CD4-positive, alpha-beta T cell treated with Interleukin-12 subunit alpha and Interleukin-12 subunit beta, for 1 hour (primary cell): ENCODE measurements at places on chromosomes 11 and 22.

GRCh38 chr11:20109731-20110445 is 50.4 kb downstream of the DBX1 start:
- no peak for DNase-seq

DNA sequence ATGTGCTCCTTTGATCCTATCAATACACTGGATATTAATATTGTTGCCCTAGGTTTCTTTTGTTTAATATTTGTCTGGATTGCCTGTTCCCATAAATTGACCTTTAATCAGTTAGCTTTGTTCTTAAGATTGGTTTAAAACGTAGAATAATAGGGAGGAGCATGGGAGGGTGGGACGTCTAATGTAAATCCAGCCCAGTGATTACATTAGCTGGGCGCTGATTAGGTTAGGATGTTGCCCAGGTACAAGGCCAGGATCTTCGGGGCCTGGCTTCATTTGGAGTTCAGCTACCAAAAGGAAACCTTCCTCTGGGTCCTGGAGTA is at the start of gene SRSF8:
TSS of gene SRSF8 (plus strand) at position 204 of the 323 bp plus-strand sequence. CDS start 308 bp downstream, outside the sequence.
- no peak for DNase-seq

GRCh38 chr11:4991060-4991459 is 3.6 kb upstream of the OR51L1 start:
- no peak for DNase-seq

DNA sequence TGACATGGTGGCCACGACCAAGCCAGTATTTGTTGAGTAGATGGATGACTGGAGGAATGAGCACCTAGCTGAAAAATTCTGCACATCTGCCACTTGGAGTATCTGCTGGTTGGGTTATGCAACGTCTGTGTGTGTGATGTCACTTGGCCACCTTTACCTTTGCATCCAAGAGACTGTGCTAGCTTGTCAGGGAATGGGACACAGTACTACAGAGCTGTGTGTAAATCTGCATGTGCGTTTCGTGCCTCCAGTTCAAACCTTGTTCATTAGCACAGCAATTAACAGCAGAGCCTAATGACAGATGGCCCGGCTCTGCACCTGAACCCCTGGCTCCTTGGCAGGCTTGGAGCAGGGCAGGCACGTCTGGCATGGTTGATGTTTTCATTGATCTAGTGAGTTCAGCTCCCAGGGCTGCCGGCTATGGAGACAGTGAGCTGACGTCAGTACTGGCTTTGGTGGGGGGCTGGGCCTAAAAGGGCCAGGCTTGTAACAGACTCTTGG is 188.4 kb upstream of the NAV2 start:
- no peak for DNase-seq

GRCh38 chr22:17741866-17742526 is 32.3 kb downstream of the BID start:
- no peak for DNase-seq

DNA sequence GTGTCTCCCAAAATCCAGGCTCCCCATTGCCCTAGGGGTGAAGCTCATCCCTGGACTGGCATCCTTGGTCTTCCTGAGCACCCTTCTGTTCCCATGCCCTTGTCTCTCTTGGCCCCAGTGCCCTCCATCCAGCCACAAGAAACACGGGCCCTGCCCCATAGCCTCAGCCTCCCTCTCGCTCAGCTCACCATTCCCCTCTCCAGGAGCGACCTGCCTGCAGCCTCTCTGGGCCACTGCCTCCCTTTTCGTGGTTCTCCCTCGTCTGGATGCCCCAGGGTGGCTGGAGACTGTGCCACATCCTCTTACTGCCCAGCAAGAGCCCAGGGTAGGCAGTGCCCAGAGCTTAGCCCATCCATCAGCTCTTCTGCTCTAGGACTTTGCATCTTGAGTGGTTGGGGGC is 532.1 kb downstream of the TBC1D22A start:
- DNase-seq = no peak
